Urinary bladder (tissue), 4 donors: ENCODE measurements at places on chromosomes 16 and 17. TPM values are rescaled to one million over a fixed set of nuclear protein-coding genes. Genes with fewer than 3 reads are reported as not detected.

GRCh38 chr16:11076259-11077018 is 132.1 kb downstream of the CLEC16A start:
- no peak for DNase-seq

The KRT23 gene
- 14.7 TPM for total RNA-seq

DNA sequence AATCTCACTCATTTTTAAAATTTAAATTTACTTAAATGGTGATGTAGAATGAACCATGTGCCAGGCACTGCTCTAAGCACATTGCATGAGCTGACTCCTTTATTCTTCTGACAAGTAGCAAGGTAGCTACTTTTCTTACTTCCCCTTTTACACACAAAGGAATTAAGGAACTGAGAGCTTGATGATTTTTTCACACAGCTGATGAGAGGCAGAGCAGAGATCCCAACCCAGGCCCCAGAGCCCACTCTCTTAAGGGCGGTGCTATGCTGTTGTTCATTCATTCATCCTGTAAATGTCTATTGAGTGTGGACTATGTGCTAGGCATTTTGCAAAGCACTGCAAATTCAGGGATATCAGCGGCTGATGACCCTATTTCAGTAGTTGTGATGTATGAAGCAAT is 17.9 kb downstream of the SEC14L5 start:
- DNase-seq: no peak

DNA sequence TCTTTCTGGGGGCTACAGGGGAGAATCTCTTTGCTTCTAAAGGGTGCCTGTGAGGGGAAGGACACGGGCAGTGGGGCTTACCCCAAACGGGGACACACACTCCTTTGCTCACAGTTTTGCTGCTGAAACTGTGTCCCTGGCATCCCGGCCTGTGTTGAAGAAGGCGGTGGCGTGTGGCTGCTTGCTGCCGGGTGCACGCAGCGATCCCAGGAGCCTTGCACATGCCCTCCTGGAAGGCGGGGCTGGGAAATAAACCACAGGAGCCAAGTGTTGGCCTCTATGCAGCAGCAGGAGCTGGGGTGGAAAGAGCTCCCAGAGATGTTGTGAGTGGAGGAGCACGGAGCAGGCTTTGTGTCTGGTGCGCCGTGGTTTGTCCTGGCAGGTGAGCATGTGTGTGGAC is 131.0 kb upstream of the CIBAR2 start:
- DNase-seq: no peak

DNA sequence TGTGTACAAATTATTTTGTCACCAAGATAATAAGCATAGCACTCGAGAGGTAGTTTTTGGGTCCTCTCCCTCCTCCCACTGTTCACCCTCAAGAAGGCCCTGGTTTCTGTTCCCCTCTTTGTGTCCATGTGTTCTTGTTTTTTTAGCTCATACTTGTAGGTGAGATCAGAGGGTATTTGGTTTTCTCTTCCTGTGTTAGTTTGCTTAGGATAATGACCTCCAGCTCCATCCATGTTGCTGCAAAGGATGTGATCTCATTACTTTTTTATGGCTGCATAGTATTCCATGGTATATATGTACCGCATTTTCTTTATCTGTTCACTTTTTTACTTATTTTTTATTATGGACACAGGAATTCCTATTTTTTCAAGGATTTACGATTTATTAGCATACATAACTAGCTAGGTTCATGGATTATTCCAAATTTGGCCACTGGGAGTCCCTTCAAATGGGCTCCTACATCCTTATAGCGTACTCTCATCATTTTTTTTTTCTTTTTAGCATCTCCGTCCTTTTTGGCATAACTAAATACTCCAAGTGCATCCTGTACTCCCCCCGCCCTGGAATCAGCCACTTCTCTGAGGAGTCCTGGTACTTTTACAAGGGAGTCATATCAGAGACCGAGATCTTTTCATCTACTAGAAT is 7.3 kb downstream of the TADA2A start:
- DNase-seq: no peak

The KRTAP4-3 gene
- not detected for total RNA-seq

DNA sequence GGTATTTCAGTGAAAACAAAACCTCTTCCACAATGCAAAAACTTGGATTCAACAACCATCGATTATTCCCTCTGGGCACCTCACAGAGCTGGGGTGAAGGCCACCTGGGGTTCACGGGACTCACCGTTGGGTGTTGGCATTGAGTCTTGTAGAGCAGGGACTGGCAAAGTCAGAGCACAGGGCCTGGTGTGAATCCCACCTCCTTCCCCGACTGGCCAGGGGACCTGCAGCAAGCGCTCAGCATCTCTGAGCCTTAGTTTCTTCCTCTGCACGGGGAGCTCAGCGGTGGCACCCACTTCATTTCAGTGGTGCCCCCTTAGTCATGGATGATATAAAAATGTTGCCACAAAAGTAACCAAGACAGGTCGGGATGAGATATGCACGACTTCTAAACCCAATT is 100.4 kb downstream of the METRNL start:
- DNase-seq: no peak

DNA sequence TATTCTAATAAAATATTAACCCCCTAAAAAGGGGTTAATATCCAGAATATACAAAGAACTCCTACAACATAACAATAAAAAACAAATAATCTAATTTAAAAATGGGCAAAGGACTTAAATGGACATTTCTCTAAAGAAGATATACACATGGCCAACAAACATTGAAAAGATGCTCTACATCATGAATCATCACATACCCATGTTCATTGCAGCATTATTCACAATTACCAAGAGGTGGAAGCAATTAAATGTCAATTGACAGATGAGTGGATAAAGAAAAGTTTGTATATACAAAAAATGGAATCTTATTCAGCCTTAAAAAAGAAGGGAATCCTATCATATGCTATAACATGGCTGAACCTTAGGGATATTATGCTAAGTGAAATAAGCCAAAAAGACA is 36.8 kb downstream of the CPD start:
- no peak for DNase-seq

GRCh38 chr17:6346156-6346786 is 88.7 kb downstream of the AIPL1 start:
- DNase-seq: no peak

DNA sequence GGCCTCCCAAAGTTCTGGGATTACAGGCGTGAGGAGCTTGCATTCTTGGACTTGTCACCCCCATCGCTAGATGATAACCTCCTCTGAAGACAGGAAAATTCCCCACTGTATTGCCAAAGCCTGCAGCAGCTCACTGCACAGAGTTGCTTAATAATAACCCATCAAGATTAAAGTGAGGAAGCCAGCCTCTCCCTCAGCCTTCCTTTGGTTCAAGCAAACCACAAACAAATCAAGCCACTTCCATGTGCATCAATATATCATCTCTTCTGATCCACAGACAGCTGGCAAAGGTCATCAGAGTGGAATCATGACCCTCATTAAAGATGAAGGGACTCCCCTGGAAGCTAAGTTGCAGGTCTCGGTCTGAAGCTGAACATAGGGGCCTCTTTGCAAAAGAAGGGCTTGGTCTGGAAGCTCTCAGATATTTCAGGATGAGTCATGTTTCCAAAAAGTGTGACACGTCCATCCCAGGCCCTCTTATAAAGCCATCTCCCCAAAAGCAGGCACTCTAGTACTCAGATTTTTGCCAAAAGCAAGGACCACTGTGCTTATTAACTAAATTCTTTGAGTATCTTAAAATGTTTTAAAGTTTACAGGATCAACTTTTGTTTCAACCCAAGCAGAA is 4.8 kb downstream of the EMP2 start:
- DNase-seq: no peak

GRCh38 chr17:40139566-40140058 is 725 bp upstream of the CASC3 start:
- no peak for DNase-seq

The NOD2 gene
- total RNA-seq: 1.5 TPM

DNA sequence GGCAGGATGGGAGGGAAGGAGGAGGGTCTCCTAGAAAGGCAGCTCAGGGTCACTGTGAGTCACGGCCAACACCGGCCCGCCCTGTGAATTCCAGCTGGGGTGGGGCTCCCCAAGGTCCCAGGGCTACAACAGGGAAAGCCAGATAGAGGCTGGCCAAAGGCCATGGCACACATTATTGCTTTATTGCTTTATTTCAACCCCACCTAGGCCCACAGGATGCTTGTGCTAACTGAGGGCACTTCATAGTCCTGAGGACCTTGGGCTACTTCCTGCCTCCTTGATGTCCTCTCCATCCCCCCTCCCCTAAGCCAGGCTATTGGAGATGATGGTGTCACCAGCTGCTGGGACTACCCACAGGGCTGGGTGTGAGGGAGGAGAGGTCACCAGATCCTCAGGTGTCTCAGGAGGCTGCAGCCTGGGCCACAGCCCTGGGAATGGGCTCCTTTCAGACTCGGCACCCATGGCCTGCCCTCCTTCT is 26.1 kb downstream of the LRRC75A start:
- DNase-seq: no peak

DNA sequence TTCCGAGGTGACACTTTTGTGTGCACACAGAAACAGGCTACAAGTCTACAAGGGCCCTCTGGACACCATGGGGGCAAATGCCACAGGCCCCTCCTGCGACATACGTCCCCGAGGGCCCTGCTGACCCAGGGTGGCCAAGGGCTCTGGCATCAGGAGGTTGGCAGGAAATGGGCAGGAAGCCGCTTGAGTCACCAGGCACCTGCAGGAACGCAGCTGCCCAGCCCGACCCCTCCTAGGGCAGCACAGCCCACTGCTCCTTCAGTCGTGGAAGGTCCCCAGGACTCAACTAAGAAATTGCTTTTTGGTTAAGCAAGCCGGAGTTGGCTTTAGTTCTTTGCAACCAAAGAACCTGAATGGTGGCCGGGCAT is 8.1 kb downstream of the CORO7 start:
- DNase-seq: no peak

- no peak for DNase-seq
Measured at GRCh38 chr16:10141671-10142070, 40.6 kb downstream of the GRIN2A start.

GRCh38 chr16:89658221-89658879 is 714 bp downstream of the SPATA33 start:
- no peak for DNase-seq

- DNase-seq: no peak
Measured at GRCh38 chr17:78357177-78357586, 2.7 kb downstream of the SOCS3 start.

The MYH1 gene
- total RNA-seq: 0.21 TPM

- DNase-seq: no peak
Measured at GRCh38 chr16:2985893-2986355, 5.7 kb upstream of the PKMYT1 start.

GRCh38 chr17:27346228-27346899 is 52.5 kb downstream of the WSB1 start:
- DNase-seq: no peak

DNA sequence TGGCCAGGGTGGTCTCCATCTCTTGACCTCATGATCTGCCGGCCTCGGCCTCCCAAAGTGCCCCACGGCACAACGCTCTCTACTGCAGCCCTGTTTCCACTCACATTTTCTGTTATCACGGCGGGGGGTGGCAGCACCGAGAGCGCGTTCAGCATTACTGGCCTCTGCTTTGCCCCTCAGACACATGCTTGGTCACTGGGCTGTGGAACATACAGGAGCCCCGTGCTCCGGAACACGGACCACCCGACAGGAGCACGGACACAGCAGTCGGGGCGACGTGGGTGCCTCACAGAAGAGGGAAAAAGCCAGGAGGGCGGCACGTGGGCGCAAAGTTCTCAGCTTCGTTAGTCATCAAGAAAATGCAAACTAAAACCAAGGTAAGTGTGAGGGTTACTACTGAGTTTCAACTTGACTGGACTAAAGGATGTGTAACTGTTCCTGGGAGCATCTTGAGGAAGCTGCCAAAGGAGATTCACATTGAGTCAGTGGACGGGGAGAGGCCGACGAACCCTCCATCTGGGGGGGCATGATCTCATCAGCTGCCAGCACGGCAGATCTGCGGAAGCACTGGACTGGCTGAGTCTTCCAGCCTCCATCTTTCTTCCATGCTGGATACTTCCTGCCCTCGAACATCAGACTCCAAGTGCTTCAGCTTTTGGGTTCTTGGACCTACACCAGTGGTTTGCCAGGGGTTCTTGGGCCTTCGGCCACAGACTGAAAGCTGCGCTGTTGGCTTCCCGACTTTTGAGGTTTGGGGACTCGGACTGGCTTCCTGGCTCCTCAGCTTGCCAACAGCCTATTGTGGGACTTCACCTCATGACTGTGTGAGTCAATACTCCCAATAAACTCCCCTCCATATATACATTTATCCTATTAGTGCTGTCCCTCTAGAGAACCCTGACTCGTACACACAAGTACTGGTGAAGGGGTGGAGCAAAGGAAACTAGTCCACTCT is 106.8 kb downstream of the ZNF778 start:
- no peak for DNase-seq

The CCL8 gene
- 1.0 TPM for total RNA-seq

The FZD2 gene
- 9.8 TPM for total RNA-seq

- DNase-seq: no peak
Measured at GRCh38 chr17:61601297-61601696, 10.3 kb upstream of the NACA2 start.

The ABCC3 gene
- 6.9 TPM for total RNA-seq

DNA sequence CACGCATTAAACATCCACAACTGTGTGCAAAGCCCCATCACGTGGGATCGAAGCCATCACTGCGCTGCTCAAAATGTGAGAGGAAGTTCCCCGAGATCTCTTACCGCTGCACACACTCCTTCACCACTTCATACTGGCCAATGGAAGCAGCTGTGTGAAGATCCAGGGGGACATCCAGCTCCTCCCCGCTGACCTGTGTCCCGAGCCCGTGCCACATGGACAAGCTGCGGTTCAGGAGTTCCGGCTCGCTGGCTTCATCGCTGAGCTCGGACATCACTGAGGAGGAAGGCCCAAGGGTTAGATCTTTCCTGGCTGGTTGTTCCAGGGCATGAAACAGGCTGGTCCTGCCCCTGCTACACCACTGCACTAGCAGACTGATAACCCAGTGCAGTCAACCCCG is 4.2 kb downstream of the ANKS3 start:
- DNase-seq: no peak

DNA sequence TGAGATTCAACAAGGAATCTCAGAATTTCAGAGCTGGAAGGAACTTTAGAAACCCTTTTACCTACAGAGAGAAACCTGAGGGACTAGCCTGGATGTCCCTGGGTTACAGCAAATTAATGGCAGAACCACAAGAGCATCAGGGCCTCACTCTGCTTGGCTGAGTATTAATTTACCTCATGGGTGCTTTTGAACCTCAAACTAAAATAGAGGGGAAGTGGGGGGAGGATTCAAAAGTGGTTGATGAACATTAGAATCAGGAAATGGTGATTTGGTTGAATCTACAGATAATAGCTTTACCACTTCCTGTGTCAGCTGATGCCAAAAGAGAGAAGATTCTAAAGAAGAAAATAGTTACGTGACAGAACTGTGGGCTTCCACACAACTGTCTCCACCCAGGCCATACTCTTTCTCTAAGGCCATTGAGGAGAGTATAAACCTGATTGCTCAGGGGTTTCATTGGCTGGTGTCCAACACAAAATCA is 11.3 kb upstream of the SKAP1 start:
- DNase-seq: no peak

- no peak for DNase-seq
Measured at GRCh38 chr16:58684001-58684353, 593 bp downstream of the SLC38A7 start.

DNA sequence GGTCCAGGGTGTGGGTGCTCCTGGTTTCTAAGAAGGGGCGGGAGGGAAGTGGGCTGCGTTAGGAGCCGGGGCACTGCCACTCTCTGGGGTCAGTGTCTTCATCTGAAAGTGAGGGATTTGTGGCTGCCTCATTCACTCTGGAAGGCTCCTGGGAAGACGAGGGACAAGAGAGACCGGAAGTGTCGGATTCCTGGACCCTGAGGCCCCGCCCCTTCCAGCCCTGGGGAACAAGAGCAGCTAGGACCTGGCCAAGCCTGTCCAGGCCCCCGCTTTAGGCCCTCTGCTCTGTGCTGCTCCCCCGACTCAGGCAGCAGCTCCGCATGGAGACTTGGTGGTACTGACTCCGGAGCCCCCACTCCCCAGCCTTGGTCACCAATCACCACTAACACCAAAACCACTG is 6.5 kb downstream of the LGALS3BP start:
- no peak for DNase-seq
